NCI-H2171 treated with DMSO at 0.1 percent for 48 hours (cell line): ENCODE measurements at places on chromosomes 16 and 17.

- no peak for DNase-seq
Observed at GRCh38 chr16:86176462-86176861, 277.5 kb downstream of the IRF8 start.

- no peak for DNase-seq
Observed at GRCh38 chr17:38568845-38569510, 36.8 kb downstream of the SRCIN1 start.

- DNase-seq: no peak
Observed at GRCh38 chr16:66278111-66278531, 88.4 kb upstream of the CDH5 start.

DNA sequence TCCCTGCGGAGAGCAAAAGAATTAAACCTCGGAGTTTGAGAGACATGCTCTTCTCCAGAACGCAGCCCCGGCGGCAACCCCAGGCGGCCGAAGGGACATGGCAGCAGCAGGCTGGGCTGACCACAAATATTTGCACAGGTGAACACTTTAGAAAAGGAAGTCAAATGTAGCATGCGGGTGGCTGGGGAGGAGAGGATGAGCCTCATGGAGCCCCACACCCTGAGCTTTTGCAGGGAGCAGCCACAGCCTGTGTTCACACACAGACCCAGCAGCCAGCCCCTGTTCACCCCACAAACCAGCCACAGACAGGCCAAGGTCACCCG, 17.8 kb downstream of the HS3ST6 start:
- DNase-seq: no peak

DNA sequence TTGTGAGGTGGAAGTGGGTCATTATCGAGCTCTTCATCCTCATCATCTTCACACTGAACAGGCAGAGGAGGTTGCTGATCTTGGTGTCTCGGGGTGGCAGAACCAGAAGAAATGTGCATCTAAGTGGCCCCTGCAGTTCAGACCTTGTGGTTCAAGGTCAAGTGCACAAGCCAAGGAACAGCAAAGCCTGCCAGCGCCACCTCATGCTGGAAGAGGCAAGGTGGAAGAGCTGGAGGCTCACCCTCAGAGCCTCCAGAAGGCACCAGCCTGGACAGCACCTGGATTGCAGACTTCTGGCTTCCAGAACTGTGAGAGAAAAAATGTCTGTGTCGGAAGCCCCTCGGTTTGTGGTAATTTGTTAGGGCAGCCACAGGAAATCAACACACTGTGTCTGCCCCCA, 32.7 kb downstream of the IFT140 start:
- no peak for DNase-seq

GRCh38 chr17:79835470-79835899, 3.8 kb downstream of the CBX4 start:
- no peak for DNase-seq

- DNase-seq: peak; percentile 67
Observed at GRCh38 chr17:77281122-77281903, 140.5 kb downstream of the SEC14L1 start.

DNA sequence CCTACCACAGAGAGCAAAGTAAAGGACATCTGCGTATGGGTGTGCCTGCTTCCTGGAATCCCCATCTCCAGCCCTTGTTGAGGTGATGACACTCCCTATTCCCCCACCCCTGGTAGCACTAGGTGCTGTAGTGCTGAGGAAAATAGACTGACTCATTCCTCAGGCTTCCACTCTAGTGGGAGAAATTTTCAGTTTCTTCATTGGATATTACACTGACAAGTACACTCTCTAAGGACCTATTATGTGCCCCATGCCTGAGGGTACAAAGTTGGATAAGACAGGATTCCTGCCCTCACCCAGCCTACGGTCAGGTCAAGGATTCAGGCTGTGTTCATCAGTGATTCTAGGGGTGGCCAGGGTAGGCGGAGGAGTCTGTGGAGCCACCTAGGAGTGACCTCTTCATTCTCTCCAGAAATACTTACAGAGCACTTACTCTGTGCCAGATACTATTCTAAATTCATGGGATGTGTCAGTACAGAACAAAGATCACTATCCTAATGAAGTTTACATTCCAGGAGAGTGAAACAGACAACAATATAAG, 4.5 kb upstream of the ZC3H7A start:
- no peak for DNase-seq

- DNase-seq: no peak
Observed at GRCh38 chr16:22004341-22004740, 3.4 kb upstream of the PDZD9 start.

GRCh38 chr17:30188211-30188939, 47.1 kb downstream of the SLC6A4 start:
- DNase-seq: no peak

- DNase-seq: no peak
Observed at GRCh38 chr16:84074721-84075120, 32.1 kb upstream of the SLC38A8 start.

GRCh38 chr17:28846231-28846630, 3.6 kb upstream of the FAM222B start:
- no peak for DNase-seq

DNA sequence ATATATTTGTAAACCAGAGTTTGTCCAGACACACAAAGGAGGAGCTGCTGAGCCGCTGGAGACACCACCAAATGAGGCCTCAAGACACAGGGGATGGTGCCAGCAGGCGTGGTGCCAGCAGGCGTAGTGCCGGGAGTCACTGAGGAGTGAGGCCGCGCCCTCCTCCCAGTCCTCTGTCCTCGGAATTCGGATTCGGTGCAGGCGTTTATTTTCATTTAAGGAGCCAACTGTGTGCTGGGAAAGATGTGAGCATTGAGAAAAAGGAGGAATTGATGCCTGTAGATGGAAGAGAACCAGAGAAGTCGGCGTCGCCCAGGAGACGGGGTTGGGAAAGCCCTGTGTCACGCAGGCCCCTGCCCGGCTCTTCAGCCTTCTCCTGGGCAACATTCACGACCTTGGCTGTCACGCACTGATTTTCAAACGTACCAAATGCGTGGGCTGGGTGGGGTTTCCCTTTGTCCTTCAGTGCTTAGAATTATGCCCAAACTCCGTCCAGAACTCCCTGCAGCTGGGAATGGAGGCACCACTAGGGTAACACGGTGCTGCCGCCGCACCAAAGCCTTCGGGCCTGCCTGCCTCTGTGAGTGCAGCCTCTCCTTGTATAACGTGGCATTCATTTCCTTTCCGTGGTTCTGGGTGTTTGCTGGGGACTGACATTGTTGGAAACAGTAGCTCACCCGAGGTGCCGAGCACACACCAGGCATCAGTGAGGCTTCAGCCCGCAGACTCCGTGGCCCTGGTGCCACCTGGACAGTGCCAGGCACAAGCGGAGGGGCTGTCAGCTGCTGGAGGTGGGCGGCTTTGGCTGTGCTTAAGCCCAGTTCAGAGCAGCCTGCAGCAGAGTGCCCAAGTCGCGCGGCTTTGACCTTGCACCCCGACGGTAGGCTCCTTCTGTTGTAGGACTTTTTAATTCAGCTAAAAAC, 49.0 kb upstream of the CHMP6 start:
- DNase-seq: peak; percentile 23

- DNase-seq: no peak
Observed at GRCh38 chr17:44205962-44206824, 6.5 kb upstream of the ATXN7L3 start.
